ENCODE measurements at places on chromosomes 2 and 18. TPM values are rescaled to one million over a fixed set of nuclear protein-coding genes. Genes with fewer than 3 reads are reported as not detected.

NIF3L1 gene
- 56.4 TPM for total RNA-seq

MC2R gene
- total RNA-seq = not detected

CTNNA2 gene
- total RNA-seq = not detected

ICOS gene
- not detected for total RNA-seq

PLB1 gene
- 0.39 TPM for total RNA-seq

ALK gene
- 14.7 TPM for total RNA-seq

POTEC gene
- not detected for total RNA-seq

CHRNG gene
- total RNA-seq = not detected

MEP1B gene
- 0.26 TPM for total RNA-seq

SERPINB3 gene
- not detected for total RNA-seq
